Stomach (tissue), 19 donors: ENCODE measurements at places on chromosomes 7 and 10.

DNA sequence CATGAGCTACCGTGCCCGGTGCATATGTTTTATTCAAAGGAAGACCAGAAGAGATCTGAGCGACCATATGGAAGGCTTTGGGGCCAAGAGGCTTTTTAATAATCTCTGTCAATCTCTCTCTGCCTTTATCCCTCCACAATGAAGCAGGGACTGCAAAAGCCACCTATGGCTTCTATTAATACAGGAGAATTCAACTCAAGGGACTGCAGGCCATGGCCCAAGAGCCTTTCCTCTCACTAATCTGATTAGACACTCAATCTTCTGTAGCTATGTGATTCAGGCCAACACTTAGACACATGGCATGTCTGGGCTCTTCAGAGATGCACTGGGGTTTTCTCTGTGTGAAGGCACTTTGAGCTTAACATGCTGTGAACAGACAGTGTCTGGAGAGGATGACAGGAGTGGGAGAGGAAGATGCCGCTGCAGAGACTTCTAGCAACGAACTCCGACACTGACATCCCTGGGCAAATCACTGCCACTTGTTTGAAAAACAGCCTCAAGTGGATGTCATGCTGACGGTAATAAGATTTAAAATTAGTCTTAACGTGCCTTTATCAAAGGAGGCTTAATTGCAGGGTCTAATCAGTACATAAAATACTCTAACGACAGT, 114.4 kb upstream of the AOAH start:
- DNase-seq: no peak

GRCh38 chr10:16652154-16652553, 130.5 kb upstream of the C1QL3 start:
- no peak for DNase-seq

DNA sequence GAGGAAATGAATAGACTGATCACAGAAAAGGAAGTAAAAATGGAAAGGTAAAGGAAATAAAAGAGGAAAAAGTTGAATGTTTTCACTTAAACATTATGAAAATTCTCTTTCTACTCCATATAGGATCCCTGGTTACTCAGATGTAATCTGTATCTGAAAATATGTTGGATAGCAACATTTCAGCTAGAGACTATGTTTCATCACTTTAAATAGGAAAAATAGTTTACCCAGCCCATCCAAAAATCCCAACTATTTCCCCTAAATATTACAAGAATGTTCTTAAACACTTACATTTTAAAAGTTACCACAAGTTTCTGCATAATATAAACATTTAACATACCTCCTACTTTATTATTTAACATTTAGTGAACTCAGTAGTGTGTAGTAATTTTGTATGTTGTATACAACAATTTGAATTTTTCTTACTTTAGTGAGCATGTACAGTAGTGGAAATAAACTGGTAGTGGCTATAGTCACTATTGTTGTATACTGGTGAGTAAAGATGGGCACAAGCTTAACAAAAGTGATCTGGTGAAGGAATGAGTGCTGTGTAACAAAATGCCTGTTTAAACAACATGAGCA, 27.1 kb downstream of the SLF2 start:
- DNase-seq: no peak

- DNase-seq: no peak
Measured at GRCh38 chr10:58086144-58086762, 181.4 kb downstream of the IPMK start.

DNA sequence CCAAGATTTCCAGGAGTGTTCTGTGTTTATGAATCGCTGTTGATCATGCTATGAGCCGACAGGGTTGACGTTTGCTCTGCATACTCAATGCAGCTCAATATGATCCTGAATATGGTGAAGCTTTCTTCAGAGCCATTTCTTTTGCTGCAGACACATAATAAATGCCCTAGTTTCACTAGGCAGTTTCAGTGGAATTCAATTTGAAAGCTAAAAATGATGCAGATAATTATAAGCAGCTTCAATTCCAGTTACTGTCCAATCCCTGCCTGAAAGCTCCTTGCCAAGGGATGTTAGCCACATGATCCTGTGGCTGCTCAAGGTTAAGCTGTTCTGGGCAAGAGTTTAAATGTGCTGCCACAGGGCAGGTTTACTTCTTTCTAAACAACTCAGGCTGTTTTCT, 805.6 kb downstream of the NRG3 start:
- no peak for DNase-seq

DNA sequence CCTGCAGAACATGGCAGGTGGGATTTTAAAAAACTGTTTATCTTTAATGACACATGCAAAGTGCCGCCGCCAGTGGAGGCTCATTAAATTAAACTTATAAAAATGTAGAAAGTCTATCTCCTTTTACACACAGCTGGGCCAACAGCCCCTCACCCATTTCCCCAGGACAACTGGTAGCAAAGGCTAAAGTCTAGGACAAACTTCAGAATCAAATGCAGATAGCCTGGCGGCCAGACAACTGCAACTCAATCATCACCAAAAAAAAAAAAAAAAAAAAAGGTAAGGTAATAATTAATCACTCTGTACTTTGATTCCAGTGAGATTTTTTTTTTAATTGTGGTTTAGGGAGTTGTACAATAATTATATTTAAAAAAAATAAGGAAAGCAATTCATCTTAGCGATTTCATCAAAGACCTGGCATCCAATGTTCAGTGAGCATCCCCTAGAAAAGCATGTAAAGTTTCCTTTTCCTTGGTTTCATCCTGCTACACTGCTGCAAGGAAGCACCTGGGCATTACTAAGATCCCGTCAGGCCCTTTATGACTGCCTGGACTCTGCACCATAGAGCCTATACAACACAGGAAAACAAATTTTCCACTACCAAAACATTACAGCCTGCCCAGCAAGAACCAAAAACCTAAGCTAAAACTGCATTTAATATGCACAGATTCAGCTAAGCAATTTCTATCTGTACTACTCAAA, 98.5 kb downstream of the GRB10 start:
- DNase-seq: no peak

- DNase-seq: no peak
Measured at GRCh38 chr7:55420530-55420929, 55.4 kb downstream of the LANCL2 start.

- DNase-seq: no peak
Measured at GRCh38 chr7:92158660-92159575, 20.0 kb downstream of the LRRD1 start.

- DNase-seq: peak; percentile 90
Measured at GRCh38 chr7:151759591-151760042, 117.3 kb downstream of the PRKAG2 start.
